NCI-H2029 (cell line): ENCODE measurements at places on chromosomes 5 and 9.

- no peak for DNase-seq
Measured at GRCh38 chr9:27679338-27679737, 106.1 kb upstream of the C9orf72 start.

DNA sequence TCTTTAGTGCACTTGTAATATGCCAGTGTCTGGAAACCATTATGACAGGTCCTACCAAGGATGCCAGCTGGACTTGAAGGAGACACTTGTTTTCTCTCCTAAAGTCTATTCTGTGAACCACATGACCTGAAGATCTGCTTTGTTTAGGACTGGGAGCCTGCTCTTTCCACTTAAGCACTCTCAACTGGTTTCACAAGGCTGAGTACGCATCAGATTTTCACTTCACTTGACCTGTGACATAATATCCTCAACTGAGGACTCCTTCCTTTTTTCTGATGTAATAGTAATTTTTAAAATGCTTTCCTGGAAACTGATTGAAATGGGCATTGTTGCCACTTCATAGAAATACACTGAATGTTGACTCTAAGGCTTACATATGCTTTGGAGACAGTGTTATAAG lies 52.2 kb downstream of the PDE8B start:
- peak; percentile 68 for DNase-seq

GRCh38 chr5:60487476-60487875 lies 212.5 kb downstream of the DEPDC1B start:
- no peak for DNase-seq

DNA sequence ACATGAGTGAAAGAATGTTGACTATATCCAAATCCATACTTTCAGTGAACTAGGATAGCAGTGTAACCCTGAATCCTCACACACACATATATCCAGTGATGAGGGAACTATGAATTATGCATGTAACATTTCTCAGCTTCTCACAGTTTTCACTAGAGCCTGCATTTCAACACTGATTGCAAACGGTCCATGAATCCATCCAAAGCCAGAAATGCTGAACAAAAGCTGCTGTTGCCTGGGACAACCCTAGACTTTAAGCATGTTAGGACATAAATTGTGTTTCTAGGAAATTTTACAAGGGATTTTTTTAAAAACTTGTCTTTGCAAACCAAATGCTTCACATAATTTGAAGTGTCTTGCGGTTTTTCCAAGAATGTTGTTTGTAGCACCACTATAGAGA lies 2010.0 kb upstream of the WWC1 start:
- no peak for DNase-seq

- DNase-seq = no peak
Measured at GRCh38 chr5:175576591-175576990, 81.3 kb upstream of the HRH2 start.

GRCh38 chr9:131695366-131695765 lies 44.5 kb downstream of the RAPGEF1 start:
- DNase-seq = no peak

- DNase-seq = no peak
Measured at GRCh38 chr9:131218370-131218769, 57.9 kb downstream of the FAM78A start.

DNA sequence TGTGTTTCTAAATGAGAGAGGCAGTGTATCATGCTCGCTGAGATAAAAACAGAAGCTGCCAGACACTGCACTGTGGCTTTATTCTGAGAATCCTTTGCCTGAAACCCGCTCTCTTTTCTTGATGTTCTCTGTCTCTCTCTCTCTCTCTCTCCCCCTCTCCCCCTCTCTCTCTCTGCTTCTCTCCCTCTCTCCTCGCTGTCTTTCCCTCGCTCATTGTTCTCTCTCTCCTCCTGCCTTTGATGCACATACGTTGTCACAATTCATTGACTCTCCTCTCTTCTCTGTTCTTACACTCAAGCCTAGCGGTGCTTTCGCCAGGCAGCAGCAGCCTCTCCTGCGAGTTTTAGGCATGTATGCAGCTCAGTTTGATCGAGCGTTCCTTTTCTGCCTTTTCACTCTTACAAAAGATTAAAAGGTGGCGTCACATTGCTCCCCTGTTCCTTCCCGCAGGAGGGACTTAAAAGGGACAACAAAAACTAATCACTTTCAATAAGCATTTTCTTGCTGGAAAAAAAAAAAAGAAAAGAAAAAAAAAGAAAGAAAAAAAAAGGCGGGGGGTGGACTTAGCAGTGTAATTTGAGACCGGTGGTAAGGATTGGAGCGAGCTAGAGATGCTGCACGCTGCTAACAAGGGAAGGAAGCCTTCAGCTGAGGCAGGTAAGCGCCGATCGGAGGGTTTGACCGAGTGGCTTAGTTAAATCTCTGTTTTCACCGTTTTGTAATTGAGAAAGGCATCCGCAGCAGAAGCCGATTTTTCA lies 717.9 kb upstream of the WWC1 start:
- no peak for DNase-seq

DNA sequence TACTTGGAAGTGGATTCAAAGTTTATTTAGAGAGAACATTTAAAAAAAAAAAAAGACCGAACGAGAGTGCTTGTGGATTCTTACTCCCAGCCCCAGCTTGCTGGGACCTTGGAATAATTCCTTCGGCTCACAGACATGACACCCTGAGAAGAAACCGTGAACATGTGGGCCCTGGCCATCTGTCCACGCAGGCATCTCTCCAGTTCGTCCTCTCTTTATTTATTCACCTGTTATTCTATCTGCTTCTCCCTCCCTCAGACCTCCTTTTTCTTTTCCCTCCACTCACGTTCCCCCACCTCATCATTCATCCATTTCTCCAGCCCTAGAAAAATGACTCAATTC lies 93.7 kb upstream of the PHYKPL start:
- no peak for DNase-seq

- DNase-seq = no peak
Measured at GRCh38 chr9:99167694-99168093, 54.0 kb downstream of the ALG2 start.

- DNase-seq = no peak
Measured at GRCh38 chr9:30522486-30522885, 1862.0 kb upstream of the ACO1 start.

GRCh38 chr5:168317521-168318147 lies 26.2 kb downstream of the WWC1 start:
- DNase-seq = peak; percentile 96

- no peak for DNase-seq
Measured at GRCh38 chr9:38699337-38699736, 20.6 kb downstream of the FAM240B start.

GRCh38 chr5:132470010-132470392 lies 20.6 kb downstream of the IRF1 start:
- DNase-seq = no peak

- no peak for DNase-seq
Measured at GRCh38 chr9:123550797-123551196, 194.8 kb downstream of the CRB2 start.

DNA sequence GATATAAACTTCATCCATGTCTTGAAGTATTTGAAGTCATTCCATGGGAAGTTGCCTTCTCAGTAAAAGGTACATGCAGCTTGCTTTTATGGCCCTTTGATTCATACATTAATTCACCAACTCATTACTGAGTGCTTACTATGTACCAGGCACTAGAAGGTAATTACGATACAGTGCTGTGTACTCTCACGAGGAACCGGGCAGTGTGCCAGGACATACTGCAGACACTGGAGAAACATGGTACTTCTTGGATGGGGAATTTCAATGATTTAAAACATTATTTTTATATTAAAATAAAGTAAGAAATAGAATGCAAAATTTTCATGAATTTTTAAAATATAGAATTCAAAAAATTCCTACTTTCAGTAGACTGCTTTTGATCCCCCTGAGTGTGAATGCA lies 71.4 kb upstream of the WDR41 start:
- DNase-seq = peak; percentile 72

DNA sequence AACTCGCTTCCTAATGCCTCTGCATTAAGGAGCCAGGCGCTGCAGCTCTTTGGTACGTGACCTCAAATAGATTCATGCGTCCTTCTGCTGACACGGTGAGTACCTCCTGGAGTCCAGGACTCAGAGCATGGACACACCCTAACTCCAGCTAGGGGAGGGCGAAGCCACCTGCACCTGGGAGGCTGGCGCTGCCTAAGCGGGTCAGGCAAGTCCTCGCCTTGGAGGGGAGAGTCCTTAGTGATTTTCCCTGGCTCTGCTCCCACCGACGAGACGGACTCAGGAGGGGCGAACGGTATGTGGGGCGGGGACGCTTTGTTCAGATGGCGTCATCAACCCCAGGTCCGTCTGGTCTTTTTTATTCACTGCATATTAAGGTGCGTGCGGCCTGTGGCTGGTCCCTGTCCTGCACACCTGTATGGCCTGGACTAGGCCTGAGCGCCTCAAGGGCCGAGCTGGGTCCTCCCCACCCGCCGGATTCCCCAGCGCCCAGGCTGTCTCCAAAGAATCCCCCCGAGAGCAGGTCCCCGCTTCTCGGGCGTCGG lies 50.3 kb downstream of the NSUN2 start:
- peak; percentile 21 for DNase-seq

GRCh38 chr5:3511519-3511918 lies 84.1 kb upstream of the IRX1 start:
- DNase-seq = no peak

DNA sequence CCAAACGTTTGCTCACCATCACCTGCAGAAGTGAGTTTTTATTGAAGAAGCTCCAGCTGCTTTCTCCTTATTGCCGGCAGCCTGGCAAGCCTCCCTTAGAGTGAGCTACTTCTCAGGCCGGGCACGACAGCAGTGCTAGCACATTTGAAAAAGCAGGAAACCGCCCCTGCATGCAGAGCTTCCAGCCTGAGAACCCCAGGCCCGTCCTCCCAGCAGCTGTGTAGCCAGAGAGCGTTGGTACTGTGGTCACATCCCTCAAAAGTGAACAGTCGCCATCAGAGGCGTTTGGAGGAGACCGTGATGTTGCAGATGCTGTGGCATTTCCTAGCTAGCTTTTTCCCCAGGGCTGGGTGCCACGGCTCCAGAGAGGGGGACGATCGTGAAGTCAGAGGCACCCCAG lies 23.5 kb downstream of the SLC25A25 start:
- DNase-seq = no peak

- DNase-seq = peak; percentile 52
Measured at GRCh38 chr5:139294374-139295165, 1.0 kb downstream of the MATR3 start.
